ENCODE measurements at places on chromosomes 1 and 21. TPM values are rescaled to one million over a fixed set of nuclear protein-coding genes. Genes with fewer than 3 reads are reported as not detected.

DNA sequence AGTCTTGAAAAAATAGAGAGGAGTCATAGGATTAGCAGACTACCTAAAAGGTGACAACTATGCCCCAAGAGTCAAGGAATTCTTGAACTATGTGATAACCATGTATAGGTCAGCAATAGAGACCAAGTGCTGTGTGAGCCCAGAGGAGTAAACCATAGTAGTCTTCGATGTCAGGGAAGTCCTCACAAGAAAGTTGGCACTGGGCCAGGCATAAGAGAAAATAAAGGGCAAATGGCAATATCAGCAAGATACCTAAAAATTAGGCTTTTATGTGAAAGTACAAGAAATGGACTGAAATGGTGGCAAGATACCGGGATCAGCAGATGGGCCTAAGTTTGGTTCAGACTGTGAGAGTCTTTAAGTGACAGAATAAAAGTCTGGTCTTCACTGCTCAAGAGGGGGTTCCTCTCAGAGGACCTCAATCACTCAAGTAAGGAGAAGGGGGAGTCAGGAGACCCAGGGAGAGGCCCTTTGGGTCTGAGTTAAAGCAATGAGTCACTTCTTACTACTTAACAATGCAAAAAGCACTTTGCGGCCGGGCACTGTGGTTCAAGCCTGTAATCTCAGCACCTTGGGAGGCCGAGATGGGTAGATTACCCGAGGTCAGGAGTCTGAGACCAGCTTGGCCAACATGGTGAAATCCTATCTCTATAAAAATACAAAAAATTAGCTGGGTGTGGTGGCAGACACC lies 95.0 kb downstream of the TEX35 start:
- H3K27me3 ChIP-seq, result no peaks in the 10 kb centered on the region
- H3K36me3 ChIP-seq, result no peaks in the 10 kb centered on the region
- peak overlapping the region; percentile 70 for H3K27ac ChIP-seq
- H3K4me1 ChIP-seq, result peaks cover 52% of the 10 kb centered on the region

- H3K27me3 ChIP-seq, result no peaks in the 10 kb centered on the region
- H3K27ac ChIP-seq, result no peak overlapping the region
- no peaks in the 10 kb centered on the region for H3K4me1 ChIP-seq
- no peak overlapping the region for H3K4me3 ChIP-seq
Observed at GRCh38 chr1:214067397-214067796, 79.6 kb downstream of the PROX1 start.

- no peak for DNase-seq
- no peaks in the 10 kb centered on the region for H3K36me3 ChIP-seq
- H3K4me3 ChIP-seq, result no peak overlapping the region
Observed at GRCh38 chr1:147800804-147801203, 40.4 kb upstream of the GJA5 start.

GRCh38 chr1:54987427-54987826 lies 7.0 kb downstream of the TMEM61 start:
- H3K27me3 ChIP-seq, result peaks cover 13% of the 10 kb centered on the region
- H3K27ac ChIP-seq, result no peak overlapping the region
- H3K36me3 ChIP-seq, result no peaks in the 10 kb centered on the region

- peaks cover 36% of the 10 kb centered on the region for H3K36me3 ChIP-seq
- DNase-seq, result no peak
- peak overlapping the region; percentile 87 for H3K4me3 ChIP-seq
- peaks cover 18% of the 10 kb centered on the region for H3K4me1 ChIP-seq
Observed at GRCh38 chr1:40450495-40451237, 390 bp downstream of the ZFP69B start.

GRCh38 chr1:53046930-53047329 lies 15.1 kb upstream of the PODN start:
- H3K4me3 ChIP-seq, result no peak overlapping the region
- H3K27me3 ChIP-seq, result no peaks in the 10 kb centered on the region
- DNase-seq, result no peak

DNA sequence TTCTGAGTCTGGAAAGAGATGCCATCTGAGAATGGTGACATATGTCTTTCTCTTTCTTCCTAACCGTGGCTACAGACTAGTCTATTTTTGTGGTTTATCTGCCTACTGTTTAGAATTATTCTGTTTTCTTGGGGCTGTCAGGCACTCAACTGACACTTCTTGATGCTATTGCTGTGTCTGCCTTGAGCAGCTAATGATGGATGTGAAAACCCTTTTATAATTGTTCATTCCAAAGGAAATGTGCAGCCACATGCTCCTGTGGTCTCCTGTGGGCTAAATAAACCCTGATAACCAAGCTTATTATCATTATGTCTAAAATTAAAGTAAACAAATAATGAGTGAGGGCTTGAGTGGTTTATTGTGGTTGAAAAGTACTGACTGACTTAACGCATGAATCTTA lies 52.7 kb upstream of the CXADR start:
- H3K27me3 ChIP-seq, result no peaks in the 10 kb centered on the region
- H3K4me3 ChIP-seq, result no peak overlapping the region
- H3K4me1 ChIP-seq, result no peaks in the 10 kb centered on the region
- DNase-seq, result no peak

- H3K36me3 ChIP-seq, result peaks cover 7% of the 10 kb centered on the region
- peaks cover 41% of the 10 kb centered on the region for H3K4me1 ChIP-seq
- peak overlapping the region; percentile 97 for H3K4me3 ChIP-seq
- DNase-seq, result no peak
- H3K27me3 ChIP-seq, result no peaks in the 10 kb centered on the region
Observed at GRCh38 chr1:185156288-185156853, 382 bp downstream of the TRMT1L start.

CHI3L1 gene
- total RNA-seq, result not detected

ITGB3BP gene
- 17.9 TPM for total RNA-seq

TRIM45 gene
- 6.3 TPM for total RNA-seq

CLCNKA gene
- not detected for total RNA-seq

ADGRL2 gene
- total RNA-seq, result 76.3 TPM

LMX1A gene
- total RNA-seq, result not detected

PPCS gene
- 41.7 TPM for total RNA-seq

Measured in osteocyte (in vitro differentiated cells).